Fibroblast of skin of left biceps (primary cell): ENCODE measurements at places on chromosomes 13 and 19.

DNA sequence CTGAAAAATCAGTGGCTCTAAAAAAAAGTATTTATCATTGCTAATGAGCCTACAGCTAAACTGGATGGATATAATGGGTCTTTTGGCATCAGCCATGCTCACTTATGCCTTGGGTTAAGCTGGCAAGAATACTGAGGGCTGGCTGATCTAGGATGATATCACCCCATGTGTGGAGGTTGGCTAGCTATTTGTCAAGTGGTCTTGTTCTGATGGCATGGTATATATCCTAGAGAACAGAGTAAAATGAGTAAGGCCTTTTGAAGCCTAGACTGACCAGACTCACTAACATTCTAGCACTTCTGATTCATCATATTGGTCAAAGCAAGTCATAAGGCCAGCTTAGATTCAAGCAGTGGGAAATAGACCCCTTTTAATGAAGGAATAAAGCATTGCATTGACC is 383.0 kb downstream of the SLITRK1 start:
- no peak for DNase-seq

GRCh38 chr13:59304596-59304995 is 859.1 kb downstream of the DIAPH3 start:
- no peak for DNase-seq

DNA sequence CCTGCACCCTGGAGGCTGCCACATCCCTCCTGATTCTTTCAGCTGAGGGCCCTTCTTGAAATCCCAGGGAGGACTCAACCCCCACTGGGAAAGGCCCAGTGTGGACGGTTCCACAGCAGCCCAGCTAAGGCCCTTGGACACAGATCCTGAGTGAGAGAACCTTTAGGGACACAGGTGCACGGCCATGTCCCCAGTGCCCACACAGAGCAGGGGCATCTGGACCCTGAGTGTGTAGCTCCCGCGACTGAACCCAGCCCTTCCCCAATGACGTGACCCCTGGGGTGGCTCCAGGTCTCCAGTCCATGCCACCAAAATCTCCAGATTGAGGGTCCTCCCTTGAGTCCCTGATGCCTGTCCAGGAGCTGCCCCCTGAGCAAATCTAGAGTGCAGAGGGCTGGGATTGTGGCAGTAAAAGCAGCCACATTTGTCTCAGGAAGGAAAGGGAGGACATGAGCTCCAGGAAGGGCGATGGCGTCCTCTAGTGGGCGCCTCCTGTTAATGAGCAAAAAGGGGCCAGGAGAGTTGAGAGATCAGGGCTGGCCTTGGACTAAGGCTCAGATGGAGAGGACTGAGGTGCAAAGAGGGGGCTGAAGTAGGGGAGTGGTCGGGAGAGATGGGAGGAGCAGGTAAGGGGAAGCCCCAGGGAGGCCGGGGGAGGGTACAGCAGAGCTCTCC is 6.9 kb upstream of the CEACAM5 start:
- DNase-seq = no peak

DNA sequence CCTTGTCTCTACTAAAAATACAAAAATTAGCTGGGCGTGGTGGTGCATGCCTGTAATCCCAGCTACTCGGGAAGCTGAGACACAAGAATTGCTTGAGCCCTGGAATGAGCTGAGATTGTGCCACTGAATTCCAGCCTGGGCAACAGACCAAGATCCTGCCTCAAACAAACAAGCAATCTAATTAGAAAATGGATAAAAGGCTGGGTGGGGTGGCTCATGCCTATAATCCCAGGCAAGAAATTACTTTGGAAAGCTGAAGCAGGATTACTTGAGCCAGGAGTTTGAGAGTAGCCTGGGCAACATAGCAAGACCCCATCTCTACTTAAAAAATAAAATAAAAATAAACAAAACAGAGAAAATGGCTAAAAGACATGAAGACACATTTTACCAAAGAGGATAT is 77.0 kb downstream of the CAB39L start:
- DNase-seq = no peak

DNA sequence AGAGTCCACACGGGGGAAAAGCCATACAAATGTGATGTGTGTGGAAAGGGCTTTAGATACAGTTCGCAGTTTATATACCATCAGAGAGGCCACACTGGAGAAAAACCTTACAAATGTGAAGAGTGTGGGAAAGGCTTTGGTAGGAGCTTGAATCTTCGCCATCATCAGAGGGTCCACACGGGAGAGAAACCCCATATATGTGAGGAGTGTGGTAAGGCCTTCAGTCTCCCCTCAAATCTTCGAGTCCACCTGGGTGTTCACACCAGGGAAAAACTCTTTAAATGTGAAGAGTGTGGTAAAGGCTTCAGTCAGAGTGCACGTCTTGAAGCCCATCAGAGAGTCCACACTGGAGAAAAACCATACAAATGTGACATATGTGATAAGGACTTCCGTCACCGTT is 23.3 kb upstream of the ZNF233 start:
- no peak for DNase-seq

GRCh38 chr13:33445024-33445423 is 159.5 kb upstream of the STARD13 start:
- DNase-seq = no peak

DNA sequence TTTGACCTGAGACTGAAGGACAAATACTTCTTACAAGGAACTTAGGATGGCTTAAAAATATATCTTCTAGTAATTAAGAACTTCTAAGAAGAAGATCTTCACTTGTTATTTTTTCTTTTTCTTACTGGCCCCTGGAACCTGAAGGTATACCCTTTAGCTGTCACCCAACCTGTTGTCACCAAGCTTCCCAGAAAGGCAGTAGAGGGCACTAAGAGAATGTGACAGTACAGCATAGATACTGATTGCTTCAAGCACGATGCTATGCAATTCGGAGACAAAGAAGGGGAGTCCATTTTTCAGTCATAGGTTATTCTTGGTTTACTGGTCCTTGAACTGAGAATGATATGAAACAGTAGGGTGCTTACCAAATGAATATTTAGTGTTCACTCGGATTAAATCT is 208.3 kb upstream of the PCDH9 start:
- DNase-seq = no peak

GRCh38 chr19:38908911-38909310 is 3.1 kb downstream of the CCER2 start:
- no peak for DNase-seq

DNA sequence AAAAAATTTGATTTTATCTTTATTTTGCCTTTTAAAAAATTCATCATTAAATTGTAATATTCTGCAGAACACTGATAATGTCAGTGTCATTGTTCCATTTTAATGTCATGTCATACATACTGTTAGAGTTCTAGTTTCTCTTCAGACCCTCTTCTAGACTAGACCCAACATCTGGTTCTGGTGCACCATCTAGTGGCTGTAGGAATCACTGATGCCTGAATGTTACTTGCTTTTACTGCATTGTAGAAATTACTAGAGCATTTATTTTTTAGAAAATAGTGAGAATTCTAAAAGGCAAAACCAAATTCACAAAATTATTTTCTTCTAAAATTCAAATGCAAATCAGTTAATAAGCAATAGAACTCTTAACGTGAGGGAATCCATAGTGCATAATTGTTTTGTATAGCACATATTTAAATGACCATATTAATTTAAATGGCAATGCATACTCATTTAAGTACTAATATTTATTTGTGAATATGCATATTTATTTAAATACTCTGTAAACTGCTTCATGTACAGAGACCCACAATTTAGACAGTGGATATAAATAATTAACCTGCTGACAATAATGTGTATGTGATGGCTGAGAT is 425.7 kb downstream of the KLF12 start:
- peak; percentile 31 for DNase-seq

- no peak for DNase-seq
Observed at GRCh38 chr19:1261538-1261797, 7.7 kb upstream of the CIRBP start.

- DNase-seq = peak; percentile 27
Observed at GRCh38 chr19:50431343-50432220, 1.1 kb upstream of the MYBPC2 start.

DNA sequence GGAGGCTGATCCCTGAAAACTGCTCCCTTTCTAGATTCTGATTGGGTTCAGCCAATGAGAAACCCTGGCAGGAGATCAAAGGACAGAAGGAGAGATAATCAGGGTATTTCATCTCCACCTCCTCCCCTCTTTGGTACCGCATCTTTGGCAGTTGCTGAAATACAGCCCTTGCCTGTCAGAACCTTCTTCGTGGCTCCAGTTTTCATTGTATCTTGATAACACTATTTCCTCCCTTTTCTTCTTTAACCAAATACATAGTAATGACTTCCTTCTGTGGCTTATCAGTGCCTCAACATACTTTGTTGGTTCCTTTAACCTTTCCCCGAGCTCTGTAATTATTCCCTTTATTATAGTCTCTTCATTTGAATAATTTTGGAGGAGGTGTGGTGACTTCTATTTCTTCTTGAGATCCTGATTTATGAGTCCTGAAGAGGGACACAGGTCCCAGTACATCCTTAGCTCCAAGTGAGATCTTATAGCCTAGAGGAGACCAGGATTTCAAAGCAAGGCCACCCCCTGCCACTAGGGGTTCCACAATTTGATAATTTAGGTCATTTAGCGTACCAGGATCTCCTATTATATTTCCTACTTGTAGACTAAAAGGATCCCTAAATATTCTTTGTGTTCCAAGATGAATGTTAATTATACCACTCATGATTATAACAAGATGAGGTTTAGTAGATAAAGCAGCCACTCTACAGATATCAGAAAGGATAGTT is 98.0 kb downstream of the EDNRB start:
- DNase-seq = no peak

DNA sequence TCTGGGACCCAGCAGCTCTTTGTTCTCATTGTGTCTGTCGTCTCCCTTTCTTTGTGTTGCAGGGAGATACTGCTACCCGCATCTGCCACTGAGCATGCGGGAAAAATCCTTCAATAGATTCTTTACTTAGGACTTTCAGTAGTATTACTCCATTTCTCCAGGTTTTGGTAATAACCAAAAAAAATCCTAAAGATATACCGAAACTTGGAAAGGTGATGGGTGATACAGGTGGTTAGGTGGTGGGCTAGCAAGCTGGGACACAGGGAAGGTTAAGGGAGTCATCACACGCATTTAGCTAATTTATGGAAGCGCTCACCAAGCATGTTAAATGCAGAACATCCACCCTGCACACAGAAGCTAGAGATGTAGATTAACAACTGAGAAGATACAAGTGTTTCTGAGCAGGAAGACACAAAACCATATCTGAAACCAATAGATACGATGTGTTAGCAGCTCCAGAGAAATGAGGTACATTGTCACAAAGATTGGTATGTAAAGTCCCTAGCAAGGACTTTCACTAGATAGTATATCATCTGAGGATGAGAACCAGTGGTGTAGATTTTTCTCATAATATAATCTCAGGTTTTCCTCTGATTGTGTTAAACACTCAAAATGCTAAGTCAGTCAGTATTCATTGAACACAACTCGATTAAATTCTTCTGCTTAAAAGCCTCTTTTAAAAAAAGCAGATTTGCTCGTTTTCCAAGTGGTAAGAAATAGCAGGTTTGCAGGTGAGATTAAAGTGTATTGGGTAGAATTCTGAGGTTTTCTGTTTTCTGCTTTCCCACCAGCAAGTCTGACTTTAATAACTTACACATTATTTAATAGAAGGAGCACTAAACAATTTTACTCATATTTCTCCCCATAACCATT is 1.2 kb upstream of the SLAIN1 start:
- no peak for DNase-seq

- no peak for DNase-seq
Observed at GRCh38 chr13:46621792-46622629, 69.0 kb downstream of the LRCH1 start.

DNA sequence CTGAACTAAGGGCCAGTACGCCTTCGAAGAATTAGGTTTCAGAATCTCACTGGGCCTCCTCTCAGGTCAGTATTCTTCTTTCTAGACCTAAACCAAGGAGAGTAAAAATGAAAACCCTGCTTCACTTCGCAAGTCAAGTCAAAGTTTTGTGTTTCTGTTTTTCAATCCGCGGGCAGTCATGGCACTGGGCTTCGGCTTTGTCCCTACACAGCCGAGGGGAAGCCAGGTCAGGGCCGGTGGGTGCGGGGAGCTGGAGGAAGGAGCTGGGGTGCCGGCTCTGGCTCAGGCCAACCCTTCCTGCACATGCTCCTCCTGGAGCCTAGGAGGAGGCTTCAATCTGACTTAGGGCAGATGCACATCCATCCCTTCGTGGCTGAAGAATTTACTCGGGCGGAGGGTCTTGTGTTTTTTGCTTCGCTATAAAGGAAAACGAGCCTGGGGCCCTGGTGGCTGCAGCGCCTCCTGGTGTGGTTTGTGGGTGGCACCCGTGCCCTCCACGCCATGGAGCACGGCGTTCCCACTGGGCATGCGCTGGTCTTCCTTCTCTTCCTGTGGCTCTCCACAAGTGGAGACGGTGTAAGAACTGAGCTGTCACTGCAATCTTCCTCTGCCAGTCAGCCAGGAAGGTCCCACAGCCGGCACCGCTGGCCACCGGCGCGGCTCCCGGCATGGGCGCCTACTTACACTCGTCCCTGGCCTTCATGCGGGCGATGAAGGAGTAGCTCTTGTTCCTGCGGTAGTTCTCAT is 22.5 kb downstream of the C19orf44 start:
- DNase-seq = no peak

DNA sequence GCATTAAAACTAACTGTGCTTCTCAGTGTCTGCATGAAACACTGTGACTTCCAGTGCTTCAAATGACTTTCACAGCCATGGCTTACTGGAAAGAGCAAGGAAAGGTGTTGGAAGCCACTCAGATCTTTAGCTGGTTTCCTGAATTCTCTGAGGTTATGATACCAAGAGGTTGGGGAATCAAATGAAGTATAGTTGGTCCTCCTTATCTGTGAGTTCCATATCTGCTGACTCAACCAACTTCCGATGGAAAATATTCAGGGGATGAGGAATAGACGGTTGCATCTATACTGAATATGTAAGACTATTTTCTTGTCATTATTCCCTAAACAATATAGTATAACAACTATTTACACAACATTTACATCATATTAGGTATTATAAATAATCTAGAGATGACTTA is 32.4 kb downstream of the EPSTI1 start:
- DNase-seq = no peak

DNA sequence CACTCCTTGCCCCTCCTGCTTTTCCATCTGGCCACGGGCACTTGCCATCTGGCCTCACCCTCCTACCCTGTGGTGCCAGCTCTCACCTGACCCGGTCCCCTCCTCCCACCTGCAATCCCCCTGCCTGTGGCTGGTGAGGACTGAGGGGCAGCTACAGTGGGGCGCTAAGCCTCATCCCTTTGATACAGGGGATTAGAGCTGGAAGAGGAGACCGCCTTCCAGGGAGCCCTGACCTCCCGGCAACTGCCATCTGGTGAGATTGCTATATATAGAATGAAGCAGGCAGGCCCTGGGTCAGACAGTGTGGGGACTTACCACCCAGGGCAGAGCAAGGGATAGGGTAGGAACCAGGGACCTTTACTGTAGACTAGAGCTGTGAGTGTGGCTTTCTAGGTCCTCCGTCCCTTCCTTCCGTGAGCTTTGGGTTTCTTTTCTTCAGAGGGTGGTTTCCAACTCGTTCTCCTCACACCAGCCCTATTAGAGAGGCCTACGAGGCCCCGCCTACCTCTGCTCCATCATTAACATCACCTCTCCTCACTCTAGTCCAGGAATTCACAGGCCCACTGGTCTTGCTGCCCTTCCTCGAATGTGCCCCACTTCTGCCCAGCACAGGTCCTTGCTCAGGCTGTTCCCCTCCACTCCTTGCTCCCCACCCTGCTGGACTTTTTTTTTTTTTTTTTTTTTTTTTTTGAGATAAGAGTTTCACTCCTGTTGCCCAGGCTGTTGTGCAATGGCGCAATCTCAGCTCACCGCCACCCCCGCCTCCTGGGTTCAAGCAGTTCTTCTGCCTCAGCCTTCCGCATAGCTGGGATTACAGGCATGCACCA is 7.7 kb downstream of the KASH5 start:
- DNase-seq = no peak

GRCh38 chr13:21121616-21122015 is 54.7 kb downstream of the SKA3 start:
- no peak for DNase-seq
